ENCODE measurements at places on chromosomes 5 and 9.

DNA sequence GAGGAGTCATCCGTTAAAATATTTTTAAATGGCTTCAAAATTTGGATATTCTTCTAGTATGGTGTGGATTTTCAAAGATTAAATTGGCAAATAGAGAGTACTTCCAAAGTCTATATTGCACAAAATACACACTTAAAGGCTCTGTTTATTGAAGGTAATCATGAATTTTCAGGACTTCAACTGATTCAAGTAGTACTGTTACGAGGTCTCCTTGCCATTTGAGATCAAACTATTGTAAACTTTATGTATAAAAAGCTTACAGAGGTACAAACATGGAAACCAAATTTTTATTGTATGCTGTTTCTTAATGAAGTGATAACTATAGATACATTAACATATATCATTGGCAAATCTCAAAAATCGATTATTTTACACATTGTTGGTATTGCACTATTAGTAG lies 2.5 kb downstream of the ERBIN start:
- no peak for DNase-seq

DNA sequence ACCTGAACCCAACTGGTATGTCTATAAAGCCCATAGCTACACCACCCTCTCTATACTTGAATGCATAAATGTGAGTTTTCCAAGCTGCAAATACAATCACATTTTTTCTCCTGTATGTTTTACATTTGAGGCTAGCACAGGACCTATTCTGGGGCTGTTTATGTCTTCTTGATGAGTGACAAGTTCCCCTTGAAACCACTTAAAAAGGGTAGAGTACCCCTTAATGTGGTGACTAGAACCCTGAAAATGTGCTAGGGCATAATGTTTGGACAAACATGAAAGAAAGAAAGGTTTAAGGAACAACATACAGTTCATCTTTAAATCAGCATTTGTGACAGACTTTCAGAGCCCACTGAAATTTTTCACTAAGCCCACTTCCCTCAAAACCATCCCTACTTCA lies 25.2 kb upstream of the GLIS3 start:
- DNase-seq: no peak

- DNase-seq: no peak
Measured at GRCh38 chr9:32801530-32801929, 18.2 kb downstream of the TMEM215 start.

GRCh38 chr9:101485924-101486692 lies 47.5 kb upstream of the RNF20 start:
- DNase-seq: no peak

- no peak for DNase-seq
Measured at GRCh38 chr5:92435781-92436180, 1052.7 kb upstream of the ARRDC3 start.

DNA sequence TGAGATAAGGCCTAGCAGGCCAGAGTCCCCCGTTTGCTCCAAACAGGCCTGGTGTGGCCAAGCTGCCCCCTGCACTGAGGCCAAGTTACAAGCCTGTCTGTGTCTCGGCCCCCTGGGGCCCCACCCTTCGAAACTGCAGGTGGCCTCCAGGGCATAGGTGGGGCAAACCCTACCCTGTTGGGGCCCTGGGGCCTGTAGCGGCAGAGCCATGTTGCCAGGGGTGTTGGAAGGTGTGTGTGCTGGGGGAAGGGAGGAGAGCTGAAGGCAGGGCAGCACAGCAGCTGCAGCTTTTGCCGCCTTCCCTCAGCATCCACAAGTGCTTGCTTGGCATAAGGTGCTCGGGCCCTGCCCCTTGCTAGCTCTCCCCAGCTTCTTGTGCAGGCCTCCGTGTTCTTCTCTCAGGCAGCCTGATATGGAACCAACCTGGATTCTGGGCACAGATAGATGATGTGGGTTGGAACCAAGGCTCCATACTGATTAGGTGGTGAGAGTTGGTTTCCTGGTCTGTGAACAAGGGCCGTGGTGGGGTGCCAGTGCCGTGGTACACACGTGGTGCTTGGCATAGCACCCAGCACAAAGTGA lies 12.7 kb downstream of the IRF1 start:
- no peak for DNase-seq

DNA sequence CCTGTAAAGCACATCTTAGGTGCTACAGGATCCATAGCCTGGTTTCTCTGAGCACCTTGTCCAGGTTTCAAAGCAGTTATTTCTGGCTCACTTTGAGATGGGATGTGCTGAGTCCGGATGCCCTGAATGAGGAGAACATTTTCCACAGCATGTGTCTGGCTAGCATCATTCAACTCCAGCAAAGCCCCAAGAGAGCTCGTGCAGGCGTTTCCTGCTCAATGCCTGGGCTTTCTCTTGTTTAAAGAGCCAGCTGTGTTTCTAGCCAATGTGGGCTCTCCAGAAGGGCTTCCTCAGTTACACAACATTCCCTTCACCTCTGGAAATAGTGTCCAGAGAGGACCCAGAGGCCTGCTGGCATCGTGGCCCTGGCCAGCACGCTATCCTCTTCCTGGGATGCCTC lies 411.7 kb downstream of the DMAC1 start:
- DNase-seq: no peak

DNA sequence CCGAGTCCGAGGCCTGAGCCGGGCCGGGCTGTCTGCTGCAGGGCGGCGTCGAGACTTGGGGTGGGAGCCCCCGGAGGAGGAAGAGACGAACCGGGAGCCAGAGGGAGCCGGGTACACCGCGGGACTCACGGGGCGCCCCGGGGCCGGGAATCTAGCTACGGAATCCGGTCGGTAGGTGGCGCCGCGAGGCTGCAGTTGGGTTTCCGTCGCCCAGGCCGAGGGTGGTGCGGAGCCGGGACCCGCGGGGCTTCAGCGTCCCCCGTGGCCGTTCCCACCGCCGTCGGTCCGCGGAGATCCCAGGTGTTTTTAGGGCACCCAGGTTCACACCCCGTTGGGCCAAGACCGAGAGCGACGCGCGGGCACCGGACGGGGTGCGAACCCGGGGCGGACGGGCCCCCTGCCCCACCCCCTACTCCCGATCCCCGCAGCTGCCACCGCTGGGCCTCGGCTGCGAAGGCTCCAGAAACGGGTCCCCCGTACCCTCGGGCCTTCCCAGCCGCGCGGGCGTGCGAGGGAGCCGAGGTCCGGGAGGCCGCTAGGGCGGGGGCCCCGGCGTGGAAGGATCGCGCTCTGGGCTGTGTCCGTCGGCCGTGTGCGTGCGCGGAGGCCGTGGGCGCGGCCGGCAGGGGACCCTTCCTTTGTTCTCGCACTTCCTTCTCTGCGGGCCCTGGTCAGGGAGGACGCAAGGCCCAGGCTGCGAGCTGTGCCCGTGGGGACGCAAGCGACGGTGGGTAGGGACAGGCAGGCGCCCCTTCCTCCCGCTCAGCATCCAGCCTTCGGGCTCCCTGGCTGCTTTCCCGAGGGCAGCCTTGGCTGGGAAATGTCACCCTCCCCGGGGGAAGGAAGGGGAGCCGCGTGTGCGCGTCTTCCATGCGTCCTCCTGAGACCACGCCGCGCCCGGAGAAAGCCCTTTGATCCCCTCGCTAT lies 146.6 kb downstream of the GAPVD1 start:
- peak; percentile 97 for DNase-seq

GRCh38 chr9:113468716-113469448 lies 5.4 kb downstream of the RGS3 start:
- no peak for DNase-seq

GRCh38 chr5:10904862-10905432 lies 143.9 kb upstream of the DAP start:
- no peak for DNase-seq

DNA sequence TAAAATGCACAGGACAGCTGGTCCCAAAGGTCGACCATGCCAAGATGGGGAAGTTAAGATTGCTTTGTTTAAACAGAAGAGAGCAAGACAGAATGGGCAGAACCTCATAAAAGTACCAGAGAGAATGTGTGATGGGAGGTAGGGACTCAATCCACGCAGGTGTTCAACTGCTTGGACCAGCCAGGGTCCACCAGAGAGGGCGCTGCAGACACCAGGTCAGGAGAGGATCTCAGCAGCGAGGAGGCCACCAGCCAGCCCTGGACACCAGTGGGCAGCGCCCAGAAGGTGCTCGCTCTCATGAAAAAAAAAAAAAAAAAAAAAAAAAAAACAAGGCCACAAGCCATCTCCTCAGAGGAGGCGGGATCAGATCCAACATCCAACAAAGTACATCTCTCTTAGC lies 81.8 kb downstream of the SHC3 start:
- no peak for DNase-seq

- DNase-seq: no peak
Measured at GRCh38 chr9:109889456-109889855, 109.5 kb downstream of the PALM2AKAP2 start.

DNA sequence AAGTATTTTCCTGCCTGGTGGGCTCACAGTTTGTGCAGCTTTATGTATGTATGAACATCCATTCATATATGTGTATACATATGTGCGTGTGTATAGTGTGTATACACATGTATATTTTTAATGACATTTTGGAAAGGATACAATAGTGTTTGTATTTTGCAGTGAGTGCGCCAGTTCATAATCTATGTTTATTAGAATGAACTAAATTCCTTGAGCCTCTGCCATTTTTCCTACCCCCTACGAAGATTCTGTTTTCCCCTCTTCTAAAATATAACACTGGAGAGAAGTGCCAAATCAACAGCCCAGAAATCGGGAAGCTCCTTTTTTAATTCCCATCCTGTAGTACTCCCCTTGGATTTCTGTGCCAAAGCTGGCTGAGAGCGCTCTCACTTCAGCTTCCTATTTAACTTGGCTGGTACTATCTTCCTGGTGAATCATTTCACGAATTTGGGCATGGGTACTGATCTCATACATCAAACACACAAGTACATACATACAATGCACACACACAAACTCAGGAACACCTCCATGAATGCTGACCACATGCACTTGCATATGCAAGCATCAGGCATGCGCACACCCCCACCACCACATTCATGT lies 578.4 kb upstream of the WWC1 start:
- no peak for DNase-seq

DNA sequence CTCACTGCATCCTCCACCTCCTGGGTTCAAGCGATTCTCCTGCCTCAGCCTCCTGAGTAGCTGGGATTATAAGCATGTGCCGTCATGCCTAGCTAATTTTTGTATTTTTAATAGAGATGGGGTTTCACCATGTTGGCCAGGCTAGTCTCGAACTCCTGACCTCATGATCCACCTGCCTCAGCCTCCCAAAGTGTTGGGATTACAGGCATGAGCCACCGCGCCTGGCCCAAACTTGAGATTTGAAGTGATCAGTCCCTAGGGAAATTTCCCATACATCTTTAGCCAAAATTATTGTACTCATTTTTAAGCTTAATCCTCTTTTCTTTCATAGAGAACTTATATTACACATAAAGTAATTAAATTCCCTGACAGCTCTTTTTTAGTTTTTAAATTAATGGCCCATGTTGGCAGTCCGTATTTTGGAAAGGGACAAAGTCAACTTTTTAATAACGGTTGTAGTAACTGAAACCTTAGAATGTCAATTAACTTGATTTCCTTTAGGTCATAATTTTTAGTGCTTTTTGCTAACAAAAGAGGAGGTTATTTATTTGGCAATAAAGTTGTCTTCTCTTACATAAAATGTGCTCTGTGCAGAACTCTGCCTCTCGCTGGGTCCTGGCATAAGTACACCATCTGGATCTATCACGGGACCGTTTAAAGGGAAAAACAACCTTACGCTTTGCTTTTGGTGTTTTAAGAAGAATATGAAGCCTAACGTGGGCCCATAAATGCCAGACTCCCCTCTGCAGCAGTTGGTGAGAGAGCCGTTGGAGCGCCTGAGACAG lies 142.3 kb upstream of the OTULINL start:
- no peak for DNase-seq

DNA sequence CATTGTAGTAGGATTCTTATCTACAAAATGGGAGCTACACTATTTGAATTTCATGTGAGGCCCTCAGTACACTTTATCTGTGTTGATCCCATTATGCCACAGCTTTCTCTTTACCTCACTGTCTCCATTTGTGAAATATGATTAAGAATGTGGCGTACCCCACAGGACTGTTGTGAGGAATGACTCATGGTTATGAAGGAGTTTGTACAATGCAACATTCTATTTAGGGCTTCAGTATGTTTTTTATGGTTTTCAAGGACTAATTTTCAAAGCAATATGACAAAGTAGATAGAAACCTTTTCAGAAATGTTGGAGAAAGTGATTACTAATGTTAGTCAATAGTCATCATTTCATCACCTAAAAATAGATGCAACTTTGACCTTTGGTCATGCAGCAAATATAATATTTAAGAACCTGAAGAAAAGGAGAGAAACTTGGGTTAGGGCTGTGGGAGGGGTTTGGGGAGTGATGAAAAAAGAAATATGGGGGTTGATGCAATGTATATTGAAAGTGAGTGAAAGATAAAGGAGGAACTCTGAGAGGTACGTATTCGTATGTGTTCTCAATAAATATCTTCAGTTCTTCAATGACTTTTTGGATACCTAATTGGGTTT lies 53.7 kb upstream of the PIP5K1B start:
- no peak for DNase-seq

DNA sequence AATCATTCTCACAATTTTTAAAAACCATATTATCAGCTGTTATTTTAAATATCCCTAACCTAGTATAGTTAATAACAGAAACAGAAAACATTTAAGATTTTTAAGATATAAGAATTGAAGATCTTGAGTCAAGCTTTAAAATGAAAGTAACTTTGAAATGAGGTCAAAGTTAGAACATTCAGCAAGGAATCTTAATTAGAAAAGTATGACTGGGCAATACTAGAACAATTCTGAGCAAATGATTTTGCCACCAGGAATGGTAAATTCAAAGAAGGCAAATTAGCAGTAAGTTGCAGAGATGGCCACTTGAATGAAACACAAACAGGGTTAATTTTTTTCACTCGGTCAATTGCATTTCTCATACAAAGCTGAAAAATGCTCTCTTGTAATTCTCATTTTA lies 117.9 kb downstream of the NXNL2 start:
- DNase-seq: no peak

- DNase-seq: no peak
Measured at GRCh38 chr5:133514456-133514855, 97.9 kb downstream of the FSTL4 start.

DNA sequence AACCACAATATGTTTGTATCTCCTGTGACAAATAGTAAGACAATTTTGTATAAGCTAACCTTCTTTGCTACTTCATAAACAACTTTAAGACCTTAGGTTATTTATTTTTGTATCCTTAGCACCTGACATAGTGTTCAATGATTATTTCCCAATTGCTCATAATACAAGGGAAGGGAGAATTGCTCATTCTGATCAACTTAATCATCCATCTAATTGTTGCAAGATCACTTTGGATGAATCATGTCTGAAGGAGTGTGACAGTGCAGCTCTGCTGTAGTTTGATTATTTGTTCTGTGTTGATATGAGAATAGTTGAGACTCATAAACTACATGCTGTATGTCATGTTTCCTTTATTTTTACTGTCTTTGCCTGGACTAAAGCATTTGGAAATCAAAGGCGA lies 721.3 kb upstream of the SEMA6A start:
- no peak for DNase-seq

DNA sequence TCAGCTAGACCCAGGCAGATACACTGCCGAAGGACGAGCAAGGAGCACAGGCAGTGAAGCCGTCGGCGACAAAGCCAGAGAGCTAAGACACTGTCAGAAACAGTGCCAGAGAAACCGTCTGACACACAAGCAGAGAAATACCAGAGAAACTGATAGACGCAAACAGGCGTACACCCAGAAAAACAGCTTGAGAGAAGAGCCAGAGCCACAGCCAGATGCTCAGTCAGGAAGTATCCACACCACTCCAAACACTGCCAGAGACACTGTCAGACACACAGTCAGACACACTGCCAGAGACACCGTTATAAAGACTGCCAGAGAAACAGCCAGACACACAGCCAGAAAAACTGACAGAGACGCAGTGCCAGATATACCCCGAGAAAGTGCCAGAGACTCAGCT lies 19.1 kb downstream of the CNTFR start:
- DNase-seq: no peak

Measured in H54 (cell line).